ENCODE measurements at places on chromosomes 12 and 14. TPM values are rescaled to one million over a fixed set of nuclear protein-coding genes. Genes with fewer than 3 reads are reported as not detected.

Gene CMKLR1
- not detected for total RNA-seq

Gene DHRS2
- total RNA-seq = 1.7 TPM

Gene RAB5B
- 22.6 TPM for total RNA-seq

Gene TPH2
- total RNA-seq = not detected

Gene SLC2A14
- 3.7 TPM for total RNA-seq

Gene DDN
- total RNA-seq = 1.2 TPM

Gene CLEC14A
- 0.10 TPM for total RNA-seq

Gene CCDC77
- total RNA-seq = 6.9 TPM

Gene LMNTD1
- not detected for total RNA-seq

Gene PCK2
- 47.9 TPM for total RNA-seq

Gene NFE2
- total RNA-seq = 0.27 TPM

Gene MAP1LC3B2
- not detected for total RNA-seq

Gene BCL11B
- total RNA-seq = 54.6 TPM

Gene DTX1
- total RNA-seq = 5.2 TPM

Gene MGAT4C
- not detected for total RNA-seq

Gene KLRC2
- total RNA-seq = 0.47 TPM

Gene OR4E2
- not detected for total RNA-seq

Gene TAS2R46
- total RNA-seq = 0.58 TPM

DNA sequence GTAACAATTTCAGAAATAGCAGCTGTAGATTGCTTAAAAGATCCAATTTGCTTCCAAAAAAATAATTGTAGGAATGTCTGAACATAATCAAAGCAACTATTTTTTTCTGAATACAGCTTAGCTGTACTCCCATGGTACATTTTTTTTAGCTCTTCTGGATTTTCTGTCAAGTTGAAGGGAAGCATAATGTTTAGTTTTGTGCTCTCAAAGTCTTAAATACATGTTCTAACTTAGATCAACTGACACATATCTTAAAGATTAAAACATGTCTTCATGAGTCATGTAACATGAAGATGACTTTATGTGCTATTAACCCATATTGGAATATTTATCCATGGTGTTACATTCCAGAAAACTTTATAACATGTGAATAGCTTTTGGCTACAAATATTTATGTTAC is 255.7 kb downstream of the BTG1 start:
- DNase-seq = no peak

GRCh38 chr12:76277480-76277879 is 70.7 kb downstream of the BBS10 start:
- no peak for DNase-seq

- no peak for DNase-seq
Measured at GRCh38 chr14:72792051-72792788, 101.7 kb downstream of the DPF3 start.

- DNase-seq = no peak
Measured at GRCh38 chr12:32036477-32037263, 70.0 kb upstream of the BICD1 start.

GRCh38 chr12:127964717-127965116 is 302.3 kb upstream of the TMEM132C start:
- DNase-seq = no peak

- DNase-seq = no peak
Measured at GRCh38 chr14:24801024-24801423, 167.0 kb upstream of the GZMB start.

- DNase-seq = no peak
Measured at GRCh38 chr12:1611803-1612572, 17.0 kb upstream of the WNT5B start.

GRCh38 chr14:37729218-37729617 is 133.8 kb downstream of the TTC6 start:
- DNase-seq = no peak

GRCh38 chr12:94603434-94604365 is 46.7 kb downstream of the TMCC3 start:
- peak; percentile 48 for DNase-seq

GRCh38 chr12:8513256-8513655 is at the start of gene CLEC4D:
CLEC4D (plus strand) TSS chr12:8513503; CDS start chr12:8513733, 230 bp downstream.
- DNase-seq = no peak

DNA sequence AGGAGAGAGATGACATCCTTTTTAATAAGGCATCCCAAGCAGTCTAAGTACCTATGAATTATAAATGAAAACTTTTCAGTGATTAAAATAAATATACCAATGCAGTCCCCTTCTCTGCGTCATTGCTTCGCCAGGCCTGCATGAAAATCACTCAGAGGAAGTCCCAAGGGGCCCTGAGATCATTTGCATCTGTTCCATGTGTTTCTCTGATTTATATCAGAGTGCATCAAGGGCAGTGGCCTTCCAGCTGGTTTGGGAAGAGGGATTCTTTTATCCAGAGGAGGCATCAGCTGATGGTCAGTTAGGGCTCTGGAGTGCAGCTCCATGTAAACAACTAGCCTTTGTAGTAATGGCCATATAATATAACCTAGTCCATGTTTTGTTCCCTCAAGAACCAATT is 210.1 kb downstream of the RGS6 start:
- no peak for DNase-seq

- DNase-seq = no peak
Measured at GRCh38 chr12:32811686-32812392, 56.1 kb upstream of the YARS2 start.

DNA sequence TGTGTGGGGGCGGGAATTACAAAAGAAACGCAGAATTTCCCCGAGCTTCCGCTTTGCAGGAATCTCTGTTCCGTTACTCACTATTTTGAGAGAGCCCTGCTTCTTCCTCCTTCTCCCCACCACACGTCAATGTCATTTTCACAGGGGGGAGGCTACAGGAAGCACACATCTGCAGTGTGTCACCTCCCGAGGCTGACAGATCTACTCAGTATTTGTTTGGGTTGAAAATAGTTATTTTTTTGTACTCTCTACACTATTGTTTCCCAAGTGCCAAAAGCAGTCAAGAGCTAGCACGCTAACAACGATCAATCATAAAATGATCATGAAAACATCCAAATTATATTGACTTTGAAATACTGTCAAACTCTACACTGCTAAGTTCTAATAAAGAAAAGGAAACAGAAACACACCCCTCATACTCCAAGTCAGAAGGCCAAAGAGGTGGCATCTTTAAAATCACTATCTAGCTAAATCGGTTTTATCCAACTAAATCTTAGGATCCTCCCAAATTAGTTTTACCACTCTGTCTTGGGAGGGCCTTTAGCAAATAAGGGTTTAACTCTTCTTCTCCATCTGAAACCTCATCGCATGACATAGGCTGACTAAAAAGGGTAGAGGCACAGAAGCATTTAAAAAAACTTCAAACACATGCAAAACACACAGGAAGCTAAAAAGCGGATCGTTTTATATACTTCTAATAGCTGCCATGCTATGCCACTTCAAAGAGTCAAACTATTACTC is 51.8 kb downstream of the FOXN3 start:
- DNase-seq = peak; percentile 52

DNA sequence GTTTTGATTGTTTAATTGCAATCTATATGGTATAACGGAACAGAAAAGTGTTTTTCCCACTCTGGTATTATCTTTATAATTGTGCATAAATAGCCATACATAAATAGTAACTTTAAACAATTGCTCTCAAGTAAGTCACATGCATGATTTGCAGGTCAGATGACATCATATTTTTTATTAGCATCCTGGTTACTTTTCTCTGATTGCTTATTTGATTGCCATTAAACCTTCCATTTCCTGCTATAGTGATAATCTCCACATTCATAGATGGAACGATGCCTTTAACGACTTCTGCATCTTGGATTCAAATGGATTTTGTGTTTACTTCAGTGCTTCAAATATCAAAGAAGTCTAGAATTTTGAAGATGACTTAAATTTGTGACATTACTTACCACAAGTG is 3.5 kb upstream of the KLRK1 start:
- no peak for DNase-seq

DNA sequence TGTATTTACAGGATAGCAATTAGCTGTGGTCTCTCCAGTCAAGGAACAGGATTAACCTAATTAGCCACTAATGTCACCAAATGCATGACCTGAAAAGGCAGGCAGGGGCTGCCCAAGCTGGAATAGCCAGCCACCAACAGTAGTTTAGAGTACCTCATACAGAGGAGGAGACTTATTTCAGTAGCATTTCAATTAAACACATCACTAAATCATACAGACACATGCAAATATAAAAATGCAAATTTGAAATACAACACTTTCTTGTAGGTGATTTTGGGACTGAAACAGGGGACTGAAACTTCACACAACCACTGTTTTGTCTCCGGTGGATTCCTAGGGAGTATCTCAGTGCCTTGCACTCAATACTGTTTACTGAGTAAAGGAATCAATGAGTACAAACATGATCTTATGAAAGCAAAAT is 636 bp upstream of the IFNG-AS1 start:
- no peak for DNase-seq

- DNase-seq = no peak
Measured at GRCh38 chr14:101887219-101887618, 77.2 kb upstream of the DYNC1H1 start.

- DNase-seq = no peak
Measured at GRCh38 chr14:35242599-35243311, 49.4 kb upstream of the PSMA6 start.

GRCh38 chr14:91273885-91274273 is 29.4 kb upstream of the GPR68 start:
- DNase-seq = no peak

GRCh38 chr12:70664465-70664881 is 27.2 kb upstream of the PTPRB start:
- DNase-seq = no peak

GRCh38 chr14:31283578-31284252 is 76.1 kb upstream of the HECTD1 start:
- DNase-seq = no peak

GRCh38 chr12:95201056-95201670 is 16.1 kb downstream of the FGD6 start:
- no peak for DNase-seq

- no peak for DNase-seq
Measured at GRCh38 chr12:65568517-65568916, 255.8 kb upstream of the HMGA2 start.

- DNase-seq = no peak
Measured at GRCh38 chr14:74514471-74514941, 20.9 kb downstream of the ISCA2 start.

- DNase-seq = no peak
Measured at GRCh38 chr14:68172627-68173026, 353.0 kb downstream of the RAD51B start.

DNA sequence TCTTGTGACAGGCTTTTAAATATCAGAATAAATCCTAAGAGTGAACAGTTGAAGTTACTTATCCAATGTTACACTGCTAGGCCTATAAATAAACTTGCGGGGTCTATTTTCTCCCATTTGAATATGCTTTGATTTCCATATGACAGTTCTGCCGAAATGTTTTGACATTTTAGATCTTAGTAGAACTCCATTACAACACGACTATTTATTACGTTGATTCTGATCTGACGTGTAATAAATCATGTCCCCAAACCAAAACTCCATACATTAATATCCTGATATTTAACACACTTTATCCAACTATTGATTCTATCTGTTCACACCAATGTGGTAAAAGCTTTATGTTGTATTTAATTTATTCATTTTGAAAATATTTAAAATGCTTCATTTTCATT is 16.1 kb upstream of the NEMF start:
- no peak for DNase-seq

- DNase-seq = no peak
Measured at GRCh38 chr12:5200278-5201087, 156.8 kb downstream of the KCNA5 start.

GRCh38 chr14:68956724-68957123 is 22.4 kb downstream of the ACTN1 start:
- no peak for DNase-seq

GRCh38 chr14:68376067-68376779 is 416.6 kb downstream of the ZFP36L1 start:
- no peak for DNase-seq

GRCh38 chr14:62213516-62213915 is 451.3 kb downstream of the SNAPC1 start:
- no peak for DNase-seq

DNA sequence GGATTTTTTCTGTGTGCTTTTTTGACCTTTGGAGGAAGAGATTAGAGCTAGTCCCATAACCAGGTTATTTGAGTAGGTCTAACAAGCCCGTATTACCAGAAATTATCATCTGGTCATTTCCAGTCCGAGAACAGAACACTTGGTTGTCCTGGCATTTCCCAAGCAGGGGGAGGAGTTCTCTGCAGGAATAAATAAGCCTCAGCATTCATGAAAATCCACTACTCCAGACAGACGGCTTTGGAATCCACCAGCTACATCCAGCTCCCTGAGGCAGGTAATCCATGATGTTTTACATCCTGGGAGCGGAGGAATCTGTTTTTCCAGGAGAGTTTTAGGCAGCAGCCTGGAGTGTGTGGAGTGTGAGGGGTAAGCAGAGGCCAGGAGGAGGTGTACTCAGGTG is at the start of gene SERPINA3:
TSS of gene SERPINA3 (plus strand) at position 218 of the 400 bp plus-strand sequence. CDS start 2,051 bp downstream, outside the sequence.
- DNase-seq = no peak

DNA sequence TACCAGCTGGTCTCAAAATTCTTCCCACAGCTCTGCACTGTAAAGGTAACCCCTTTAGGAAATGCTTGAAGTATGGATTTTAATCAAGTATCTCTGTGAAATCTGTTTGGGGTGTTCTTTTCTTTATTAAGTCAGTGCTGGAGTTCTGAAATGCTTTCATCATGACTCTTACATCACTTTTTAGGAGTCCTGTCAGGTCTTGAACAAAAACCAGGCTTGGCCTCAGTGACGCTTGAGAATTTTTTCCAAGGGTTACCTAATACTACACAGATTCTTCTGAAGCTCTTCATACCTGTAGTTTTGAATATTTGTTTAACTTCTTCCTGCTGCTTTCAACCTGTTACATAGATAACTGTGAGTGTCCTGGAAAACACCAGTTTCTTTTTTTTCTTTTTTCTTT is 47.0 kb upstream of the KCNH3 start:
- DNase-seq = no peak

DNA sequence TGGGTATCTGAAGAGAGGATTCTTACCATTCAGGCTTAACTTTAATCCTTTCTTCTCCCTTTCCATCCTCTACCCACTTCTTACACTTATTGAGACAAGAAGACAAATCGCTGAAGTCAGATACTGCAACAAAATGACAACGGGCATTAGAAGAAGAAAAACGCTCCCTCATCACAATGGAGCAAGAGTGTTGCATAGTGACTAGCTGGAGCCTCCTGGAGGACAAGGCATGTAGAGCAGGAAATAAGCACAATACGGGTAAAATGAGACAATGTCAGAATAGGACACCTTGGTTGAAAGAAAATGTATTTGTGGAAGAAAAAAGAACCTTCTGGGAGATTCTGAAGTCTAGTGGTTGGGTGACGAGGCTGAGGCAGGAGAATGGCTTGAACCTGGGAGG is 501.0 kb downstream of the RERGL start:
- DNase-seq = no peak

- DNase-seq = no peak
Measured at GRCh38 chr14:61598980-61599379, 96.3 kb upstream of the HIF1A start.

DNA sequence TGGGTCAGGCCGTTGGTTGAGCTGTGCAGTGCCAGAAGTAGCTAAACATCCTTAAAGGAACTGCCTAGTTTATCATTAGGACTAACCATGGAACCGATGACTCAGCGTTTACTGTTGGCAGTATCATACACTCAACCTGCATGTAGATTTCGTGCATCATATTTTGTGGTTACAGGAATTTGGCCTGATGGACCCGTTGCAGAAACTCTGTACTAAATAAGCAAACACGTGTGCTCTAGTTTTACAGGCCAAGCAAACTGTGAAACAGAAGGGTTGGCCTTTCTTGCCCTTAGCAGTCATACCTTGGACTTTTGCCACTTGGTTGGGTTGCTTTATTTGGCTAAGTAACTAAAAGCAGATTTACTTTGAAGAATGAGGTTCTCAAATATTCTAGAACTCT is 35.6 kb downstream of the DGLUCY start:
- no peak for DNase-seq

GRCh38 chr12:16385782-16386646 is 38.6 kb downstream of the MGST1 start:
- DNase-seq = no peak
